ENCODE measurements at places on chromosomes 16 and 17.

DNA sequence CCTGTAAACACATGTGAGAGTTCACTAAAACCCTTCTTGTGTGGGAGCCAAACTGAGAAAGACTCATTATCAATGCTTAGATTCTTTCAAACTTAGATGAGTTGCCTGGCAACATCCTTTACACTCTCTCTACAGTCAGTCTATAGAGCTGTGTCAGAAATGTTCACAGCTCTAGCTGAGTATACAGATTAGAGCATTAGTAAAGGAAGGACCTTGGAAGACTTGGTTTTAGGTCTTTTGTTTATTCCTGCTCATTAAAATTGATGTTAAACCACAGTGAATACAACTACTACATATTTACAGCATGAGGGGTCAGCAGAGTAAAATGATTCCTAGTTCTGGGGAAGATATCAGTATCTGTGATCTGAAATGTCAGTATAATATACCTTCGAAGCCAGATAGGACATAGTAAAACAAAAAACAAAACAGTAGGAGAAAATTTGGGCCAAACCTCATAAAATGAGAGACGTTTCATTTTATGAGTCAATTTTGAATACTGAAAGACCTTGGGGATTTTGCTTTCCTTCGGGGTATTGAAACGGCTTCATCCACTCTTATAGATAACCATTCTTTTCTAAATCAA, 186.0 kb downstream of the TANC2 start:
- DNase-seq = no peak

DNA sequence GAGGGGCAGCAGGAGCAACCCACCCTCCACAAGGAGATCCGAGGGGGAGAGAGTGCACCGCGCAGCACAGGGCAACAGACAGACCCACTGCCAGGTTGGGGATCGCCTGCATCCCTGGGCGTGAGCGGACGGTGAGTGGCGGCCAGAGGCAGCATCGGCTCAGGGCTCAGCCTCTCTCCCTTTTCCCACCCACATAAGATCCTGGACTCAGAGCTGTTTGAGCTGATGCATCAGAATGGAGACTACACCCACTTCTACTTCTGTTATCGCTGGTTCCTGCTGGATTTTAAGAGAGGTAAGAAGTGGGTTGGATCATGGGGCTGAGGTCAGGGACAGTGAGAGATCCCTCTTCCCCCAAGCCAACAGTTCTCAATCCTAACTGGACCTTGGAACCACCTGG, 23.2 kb downstream of the MNT start:
- no peak for DNase-seq

- DNase-seq = no peak
Measured at GRCh38 chr16:79899316-79899715, 298.8 kb upstream of the MAF start.

- DNase-seq = no peak
Measured at GRCh38 chr17:28861393-28862203, 6.8 kb downstream of the ERAL1 start.

DNA sequence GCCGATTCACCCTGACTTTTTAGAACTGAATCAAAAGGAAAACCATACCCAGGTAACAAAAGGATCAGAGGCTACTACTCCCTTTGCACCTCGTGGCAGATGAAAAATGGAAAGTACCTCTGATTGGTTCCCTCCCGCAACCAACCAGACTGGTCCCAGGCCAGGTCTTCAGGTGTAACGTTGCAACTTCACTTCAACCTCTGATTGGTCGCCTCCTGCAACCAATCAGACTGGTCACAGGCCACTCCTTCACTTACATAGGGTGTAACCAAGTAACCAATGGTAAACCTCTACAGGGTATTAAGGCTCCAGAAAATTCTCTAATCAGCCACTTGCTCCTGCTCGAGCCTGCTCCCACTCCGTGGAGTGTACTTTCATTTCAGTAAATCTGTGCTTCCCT, 89.4 kb downstream of the ADCY9 start:
- DNase-seq = no peak

DNA sequence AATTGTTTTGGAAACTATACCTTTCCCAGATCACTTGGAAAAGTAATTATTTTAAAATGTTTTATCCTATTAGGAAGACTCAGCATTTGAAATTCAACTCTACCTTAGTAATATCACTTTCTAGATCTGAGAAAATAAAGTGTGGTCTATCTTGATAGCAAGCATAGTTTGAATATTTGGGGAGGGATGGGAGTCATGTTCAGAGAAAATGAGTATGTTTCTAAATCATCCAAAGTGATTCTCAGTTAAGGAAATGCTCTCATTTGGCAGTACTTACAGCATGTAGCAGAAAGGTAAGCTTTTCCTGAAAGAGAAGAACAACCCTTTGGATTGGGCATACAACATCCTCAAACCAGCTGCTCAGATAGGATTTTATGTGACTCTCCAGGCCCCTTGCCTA, 6.9 kb downstream of the C17orf75 start:
- no peak for DNase-seq

DNA sequence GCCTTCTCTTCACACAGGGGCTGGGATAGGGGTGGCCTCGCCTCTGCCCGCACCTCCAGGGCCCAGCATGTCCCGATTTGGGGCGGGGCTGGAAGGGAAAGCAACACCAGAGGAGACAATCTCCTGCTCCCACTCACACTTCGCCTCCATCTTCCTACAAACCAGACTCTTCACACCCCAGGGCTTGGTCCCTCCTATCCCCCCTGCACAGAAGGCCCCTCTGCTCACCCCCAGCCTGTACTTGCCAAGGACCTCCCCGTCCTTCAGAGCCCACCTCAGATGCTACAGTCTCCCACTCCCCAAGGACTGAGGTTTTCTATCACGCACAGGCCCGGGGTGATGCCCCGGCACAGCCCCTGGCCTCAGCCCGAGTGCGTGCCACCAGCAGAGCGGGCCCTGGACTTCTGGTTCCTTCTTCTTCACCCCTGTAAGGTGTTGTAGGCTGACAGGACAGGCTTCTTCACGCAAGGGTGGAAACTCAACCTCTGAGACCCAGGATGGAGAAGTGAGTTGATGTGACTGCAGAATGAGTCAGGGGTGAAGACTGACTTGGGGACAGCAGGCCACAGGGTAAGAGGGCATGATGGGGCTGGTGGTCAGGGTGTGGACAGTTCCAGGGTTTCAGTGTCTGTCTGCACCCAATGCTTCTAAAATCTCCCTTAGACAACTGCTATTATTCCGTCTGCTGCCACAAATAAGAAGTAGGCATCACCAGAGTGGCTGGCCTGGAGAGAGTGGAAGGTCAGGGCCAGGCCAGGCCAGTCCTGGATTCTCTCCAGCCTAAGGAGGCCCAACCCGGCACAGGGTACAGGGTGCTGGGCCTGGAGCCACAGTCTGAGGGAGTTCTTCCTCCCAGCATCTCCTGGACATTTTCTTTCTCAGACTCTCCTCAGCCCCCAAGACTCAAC, 2.5 kb downstream of the ITGAE start:
- no peak for DNase-seq

- DNase-seq = no peak
Measured at GRCh38 chr17:50426814-50427787, 1.1 kb downstream of the ACSF2 start.

DNA sequence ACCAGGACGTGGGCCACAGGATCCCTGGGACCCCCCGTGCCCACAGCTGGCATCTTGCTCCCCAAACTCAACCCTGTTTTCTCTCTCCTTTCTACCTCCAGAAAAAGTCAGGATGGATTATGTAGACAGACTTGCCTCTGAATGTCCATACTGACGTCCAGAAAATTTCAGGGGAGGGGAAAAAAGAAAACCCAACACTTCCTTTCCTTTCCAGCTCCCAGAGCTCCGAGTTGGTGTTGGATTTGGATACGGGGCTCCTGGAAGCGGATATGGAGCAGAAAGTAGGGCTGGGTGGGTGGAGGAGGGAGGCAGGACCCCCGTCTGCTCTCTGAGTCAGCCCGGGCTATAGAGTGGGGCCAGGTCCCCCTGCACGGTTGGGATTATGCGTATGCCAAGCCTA, 70.2 kb downstream of the MRM3 start:
- DNase-seq = no peak

GRCh38 chr17:19357351-19357750, 5.2 kb downstream of the B9D1 start:
- DNase-seq = no peak

GRCh38 chr16:21590796-21591195, 8.6 kb upstream of the METTL9 start:
- DNase-seq = no peak

- DNase-seq = no peak
Measured at GRCh38 chr16:24577167-24577566, 37.8 kb downstream of the RBBP6 start.

DNA sequence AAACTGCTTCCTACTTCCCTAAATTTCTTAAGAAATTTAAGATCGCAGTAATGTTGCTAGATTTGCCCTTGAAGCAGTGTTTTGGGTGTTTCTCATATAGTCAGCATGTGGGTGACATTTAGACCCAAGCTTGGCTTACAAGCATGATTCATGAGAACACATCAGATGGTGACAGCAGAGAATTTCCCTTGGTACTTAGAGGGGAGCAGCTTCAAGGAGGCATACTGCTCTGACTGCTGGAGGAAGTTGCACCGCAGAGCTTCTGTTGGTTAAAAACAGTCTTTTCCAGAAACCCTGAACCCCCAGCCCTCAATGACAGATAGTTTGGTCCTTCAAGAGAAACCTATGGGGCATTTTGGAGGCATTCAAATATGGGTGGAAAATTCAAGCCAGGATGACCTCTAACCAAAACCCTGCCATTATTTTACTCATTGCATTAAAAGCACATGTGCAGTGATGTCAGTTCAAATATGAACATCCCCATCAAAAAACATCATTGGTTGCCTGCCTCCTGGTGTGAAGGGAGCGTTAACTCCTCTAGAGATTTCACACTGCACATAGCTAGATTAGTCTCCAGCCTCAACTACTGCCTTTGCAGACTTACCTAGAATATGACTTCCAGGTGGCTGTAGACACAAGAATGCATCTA, 201.5 kb upstream of the CACNG5 start:
- no peak for DNase-seq

- DNase-seq = no peak
Measured at GRCh38 chr17:69367298-69367697, 40.4 kb upstream of the ABCA5 start.

DNA sequence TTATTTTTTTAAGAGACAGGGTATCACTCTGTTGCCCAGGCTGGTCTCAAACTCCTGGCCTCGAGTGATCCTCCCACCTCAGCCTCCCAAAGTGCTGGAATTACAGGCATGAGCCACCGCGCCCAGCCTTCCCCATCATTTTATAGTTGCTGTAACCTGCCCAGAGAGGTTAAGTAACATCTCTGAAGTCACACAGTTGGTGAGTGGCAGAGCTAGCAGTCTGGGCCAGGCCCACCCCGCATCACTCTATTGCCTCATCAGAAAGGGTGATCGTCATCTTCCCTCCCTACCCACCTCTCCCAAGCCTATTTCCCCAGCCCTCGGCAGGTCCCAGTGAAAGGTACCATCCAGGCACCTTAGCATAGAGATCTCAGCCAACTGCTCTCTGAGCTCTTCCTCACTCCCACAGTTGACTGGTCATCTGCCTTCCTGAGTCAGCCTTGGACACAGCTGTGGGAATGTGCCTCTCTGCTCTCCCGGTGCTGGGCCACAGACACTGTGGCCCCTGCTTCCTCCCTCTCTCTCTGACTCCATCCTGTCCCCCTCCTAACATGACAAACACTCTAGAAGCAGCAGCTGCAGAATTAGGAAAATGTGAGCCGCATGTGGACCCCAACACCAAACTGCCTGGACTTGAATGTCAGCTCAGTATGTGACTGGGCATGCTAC, 57.1 kb downstream of the SCNN1B start:
- DNase-seq = no peak

- no peak for DNase-seq
Measured at GRCh38 chr16:56241596-56241995, 50.3 kb downstream of the GNAO1 start.

DNA sequence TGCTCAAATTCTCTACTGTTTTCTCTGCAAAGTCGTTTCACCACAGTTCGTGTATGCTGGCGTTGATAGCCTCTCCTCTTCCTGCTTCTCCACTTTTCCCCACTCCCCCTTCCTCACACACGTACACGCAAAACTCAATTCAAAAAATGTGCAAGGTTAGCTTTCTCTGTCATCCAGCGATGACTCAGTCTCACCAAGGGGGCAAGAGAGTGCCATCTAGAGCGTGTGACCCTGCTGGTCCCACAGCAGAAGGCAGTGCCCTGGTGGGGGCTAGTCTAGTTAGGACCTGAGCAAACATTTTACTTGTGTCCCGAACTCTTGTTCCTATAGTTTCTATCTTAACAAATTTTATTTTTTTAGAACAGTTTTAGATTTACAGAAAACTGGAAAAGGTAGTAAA, 121.2 kb upstream of the CHMP6 start:
- DNase-seq = no peak

GRCh38 chr16:495127-495748, 32.3 kb upstream of the CAPN15 start:
- no peak for DNase-seq

GRCh38 chr16:81568749-81569087, 124.1 kb downstream of the CMIP start:
- DNase-seq = no peak

DNA sequence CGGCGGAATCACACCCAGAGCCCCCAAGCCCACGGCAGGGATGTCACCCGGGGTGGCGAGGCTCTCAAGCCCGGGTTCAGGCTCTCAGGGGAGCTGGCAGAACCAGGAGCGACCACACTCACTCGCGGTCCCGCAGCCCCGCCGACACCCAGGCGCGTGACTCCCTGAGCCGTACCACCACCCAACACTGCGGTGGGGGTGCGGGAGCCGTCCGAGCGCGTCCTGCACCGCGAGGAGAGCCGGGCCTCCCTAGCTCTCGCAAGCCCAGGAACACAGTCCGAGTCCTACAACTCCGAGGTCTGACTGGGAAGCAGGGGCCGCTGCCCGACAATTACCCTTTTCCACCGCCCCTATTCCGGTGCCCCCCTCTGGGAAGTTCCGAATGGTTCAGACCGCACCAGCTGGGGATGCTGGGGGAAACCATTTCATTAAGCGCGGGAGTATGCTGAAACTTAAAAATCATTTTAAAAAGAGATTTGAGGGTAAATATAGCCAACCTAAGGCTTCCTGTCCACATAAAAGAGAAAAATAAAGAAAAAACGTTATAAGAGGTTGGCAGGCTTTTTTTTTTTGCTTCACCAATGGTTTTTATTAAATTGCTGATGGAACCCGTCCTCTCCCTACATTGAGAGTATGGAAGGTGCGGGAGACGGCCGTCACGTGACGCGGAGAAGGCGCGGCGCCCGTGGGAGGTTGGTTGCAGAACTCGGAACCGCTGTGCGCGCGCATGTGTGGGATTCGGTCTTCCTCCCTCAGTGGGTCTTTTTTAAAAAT, at the start of gene FLCN:
Gene FLCN, minus strand, starts transcription at position 143 of the 774 bp plus-strand sequence. CDS start 9,031 bp downstream, outside the sequence.
- peak; percentile 77 for DNase-seq

- no peak for DNase-seq
Measured at GRCh38 chr16:64253096-64253495, 868.8 kb downstream of the CDH11 start.

DNA sequence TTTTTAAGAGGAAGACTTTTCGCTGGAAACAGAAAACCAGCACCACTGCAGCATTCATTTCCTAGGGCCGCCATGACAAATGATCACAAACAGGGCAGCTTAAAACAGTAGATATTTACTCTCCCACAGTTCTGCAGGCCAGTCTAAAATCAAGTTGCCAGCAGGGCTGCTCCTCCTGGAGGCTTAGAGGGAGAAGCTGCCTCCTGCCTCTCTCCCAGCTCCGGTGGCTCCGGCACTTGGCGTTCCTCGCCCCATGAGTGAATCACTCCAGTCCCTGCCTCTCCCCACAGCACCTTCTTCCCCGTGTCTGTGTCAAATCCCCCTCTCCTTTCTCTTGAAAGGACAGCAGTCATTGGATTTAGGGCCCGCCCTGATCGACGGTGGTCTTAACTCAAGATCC, 72.1 kb downstream of the SOCS1 start:
- DNase-seq = no peak
